AG08395 (cell line): ENCODE measurements at places on chromosomes 1 and 21.

GRCh38 chr21:39630191-39630591, 17.5 kb downstream of the B3GALT5 start:
- no peak for DNase-seq

GRCh38 chr1:220819467-220820026, 32.8 kb downstream of the MTARC1 start:
- DNase-seq = no peak

DNA sequence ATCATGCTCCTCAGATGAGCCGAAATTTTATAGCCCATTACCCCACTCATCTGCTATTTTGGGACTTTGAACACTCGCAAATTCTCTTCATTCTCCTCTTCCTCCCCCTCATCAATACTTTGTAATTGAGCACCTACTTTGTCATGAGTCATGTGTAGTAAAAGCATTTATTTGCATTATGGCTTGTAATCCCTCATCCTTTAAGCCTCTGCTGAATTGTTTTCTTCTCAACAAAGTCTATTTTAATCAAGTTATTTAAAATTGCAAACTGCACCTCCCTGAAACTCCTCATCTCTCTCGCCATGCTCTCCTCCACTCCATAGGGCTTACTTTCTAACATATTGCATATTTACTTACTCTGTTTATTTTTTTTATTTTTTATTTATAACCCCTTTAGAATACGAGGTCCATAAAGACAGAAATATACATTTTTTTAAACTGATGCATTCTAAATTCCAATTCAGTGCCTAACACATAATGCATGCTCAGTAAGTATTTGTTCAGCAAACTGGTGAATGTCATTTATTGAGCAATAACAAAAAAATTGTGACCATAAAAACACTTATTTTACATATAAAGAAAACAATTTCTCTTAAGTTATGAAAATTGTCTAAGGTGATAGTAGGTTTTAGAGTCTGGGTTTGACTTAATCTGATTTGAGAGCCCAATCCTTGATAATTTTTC, 161.7 kb downstream of the FASLG start:
- DNase-seq = no peak

DNA sequence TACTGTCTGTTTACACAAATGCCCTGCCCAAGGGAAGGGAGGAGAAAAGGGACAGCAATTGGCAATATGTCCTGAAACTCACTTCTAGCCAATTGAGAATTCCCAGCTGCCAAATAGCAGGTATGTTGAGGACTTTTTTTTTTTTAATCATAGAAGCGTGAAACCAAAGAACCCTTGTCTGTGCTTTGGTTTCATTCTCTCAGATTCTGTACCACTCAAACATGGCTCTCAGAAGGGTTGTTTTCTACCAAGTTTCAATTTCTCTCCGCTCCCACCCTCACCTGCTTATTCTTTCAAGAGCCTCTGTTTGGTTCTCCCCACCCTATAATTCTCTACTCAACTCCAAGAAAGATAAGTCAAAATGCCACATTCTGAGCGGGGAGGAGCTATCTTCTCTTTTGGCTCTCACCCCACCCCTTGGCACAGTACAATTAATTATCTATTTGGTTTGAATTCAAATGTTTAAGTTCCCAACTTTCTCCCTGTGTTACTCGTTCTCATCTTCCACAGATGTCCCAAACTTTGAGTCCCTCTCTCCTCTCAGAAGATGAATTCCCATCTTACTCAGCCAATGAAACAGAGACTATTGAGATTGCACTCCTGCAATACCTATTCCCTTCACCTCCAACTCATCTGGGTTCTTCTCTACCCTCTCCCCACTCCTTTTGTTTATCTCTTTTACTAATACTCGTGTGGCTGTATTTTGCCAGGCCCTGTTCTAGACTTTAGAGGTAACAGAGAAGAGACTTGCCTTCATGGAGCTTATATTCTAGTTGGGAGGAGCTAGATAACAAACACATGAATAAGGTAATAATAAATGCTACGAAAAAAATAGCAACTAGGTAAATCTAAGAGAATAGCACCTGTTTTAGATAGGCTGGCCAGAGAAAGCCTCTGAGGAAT, 3.9 kb upstream of the TP53BP2 start:
- DNase-seq = no peak

DNA sequence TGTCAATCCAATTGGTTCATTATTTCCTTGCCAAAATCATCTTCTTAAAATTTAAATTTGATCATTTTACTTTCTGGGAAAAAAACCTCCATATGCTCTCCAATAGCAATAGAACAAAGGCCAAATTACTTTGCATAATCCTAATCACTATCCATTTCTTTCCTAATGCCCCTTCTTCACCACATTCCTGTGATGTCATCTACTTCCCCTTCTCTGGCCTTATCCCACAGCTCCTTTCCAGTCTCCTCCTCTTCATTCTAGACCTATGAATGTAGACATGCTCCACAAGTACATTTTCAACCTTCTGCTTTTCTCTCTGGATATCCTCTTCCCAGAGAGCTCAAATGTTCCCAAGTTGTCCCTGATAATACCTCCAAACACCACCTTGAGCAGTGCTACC, 216.6 kb downstream of the MRPL39 start:
- DNase-seq = no peak

GRCh38 chr1:162671664-162672410, 39.6 kb downstream of the DDR2 start:
- DNase-seq = no peak
